NCI-H2029 treated with DMSO at 0.1 percent for 48 hours (cell line): ENCODE measurements at places on chromosomes 5 and 9.

- DNase-seq, result no peak
Observed at GRCh38 chr9:81047280-81047679, 642.1 kb downstream of the TLE1 start.

- DNase-seq, result no peak
Observed at GRCh38 chr5:87185838-87186237, 81.8 kb upstream of the RASA1 start.

DNA sequence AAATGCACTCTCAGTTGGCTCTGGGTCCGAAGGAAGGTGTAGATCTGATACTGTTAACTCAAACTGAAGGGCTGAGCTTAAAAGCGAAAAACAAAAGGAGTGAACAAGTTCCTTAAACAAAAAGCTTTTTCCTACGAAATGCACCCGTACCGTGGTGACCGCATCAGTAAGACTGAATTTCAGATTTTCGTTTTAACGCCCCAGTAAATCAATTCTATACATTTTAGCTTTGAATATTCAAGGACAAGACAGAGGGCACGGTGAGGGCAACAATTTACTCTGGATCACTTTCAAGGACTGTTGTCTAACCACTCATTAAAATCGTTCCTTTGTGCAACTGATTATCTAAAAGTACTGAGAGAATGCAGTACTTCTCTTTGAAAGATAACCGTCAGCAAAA is 1.9 kb downstream of the HOMER1 start:
- DNase-seq, result no peak

- no peak for DNase-seq
Observed at GRCh38 chr5:11596185-11596584, 308.1 kb downstream of the CTNND2 start.

- DNase-seq, result no peak
Observed at GRCh38 chr9:109313351-109313750, 7.5 kb downstream of the EPB41L4B start.

- no peak for DNase-seq
Observed at GRCh38 chr9:123036893-123037545, 3.6 kb downstream of the GPR21 start.

DNA sequence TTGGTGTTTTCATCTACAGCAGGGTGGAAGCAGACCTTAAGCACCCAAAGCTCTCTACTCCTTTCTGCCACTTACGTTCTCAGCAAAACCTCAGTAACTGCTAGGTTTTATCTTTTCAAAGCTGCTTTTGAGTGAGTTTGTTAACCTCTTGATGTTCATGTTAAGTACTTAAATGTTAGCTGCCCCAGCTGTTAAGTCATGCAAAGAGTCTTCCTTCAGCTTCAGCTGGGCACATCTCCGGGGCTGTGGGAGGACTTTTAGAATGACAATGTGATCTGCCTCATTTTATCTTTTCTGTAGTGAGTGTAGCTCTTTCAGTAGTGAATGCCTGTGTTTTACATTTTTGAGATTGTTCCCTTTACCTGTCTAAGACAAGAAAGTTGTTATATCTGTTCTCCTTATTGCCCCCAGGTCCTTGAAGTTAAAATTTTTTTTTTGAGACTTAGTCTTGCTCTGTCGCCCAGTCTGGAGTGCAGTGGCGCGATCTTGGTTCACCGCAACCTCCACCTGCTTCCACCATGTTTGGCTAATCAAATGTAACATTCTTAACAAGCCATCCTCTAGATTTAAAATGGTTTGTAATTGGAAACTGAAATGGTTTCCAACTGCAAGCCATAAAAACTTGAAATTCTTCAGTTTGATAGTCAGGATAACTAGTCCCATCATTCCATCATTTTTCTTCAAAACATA is 19.6 kb downstream of the KDM4C start:
- no peak for DNase-seq

DNA sequence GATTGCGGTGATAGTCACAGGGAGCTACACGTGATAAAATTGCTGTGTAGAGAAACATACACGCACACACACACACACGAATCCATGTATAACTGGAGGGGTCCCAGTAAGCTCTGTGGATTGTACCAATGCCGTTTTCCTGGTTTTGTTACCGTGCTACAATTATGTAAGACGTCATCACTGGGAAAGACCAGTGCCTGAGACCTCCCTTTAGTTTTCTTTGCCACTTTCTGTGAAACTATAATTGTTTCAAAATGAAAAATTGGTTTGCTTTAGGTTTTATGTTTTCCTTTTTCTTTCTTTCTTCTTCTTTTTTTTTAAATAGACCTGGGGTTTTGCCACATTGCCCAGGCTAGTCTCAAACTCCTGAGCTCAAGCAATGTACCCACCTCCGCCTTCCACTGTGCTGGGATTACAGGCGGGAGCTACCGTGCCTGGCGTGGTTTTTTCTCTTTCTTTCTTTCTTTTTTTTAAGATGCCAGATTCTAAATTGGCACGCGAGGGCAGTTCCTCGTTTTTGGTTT is 21.3 kb downstream of the OR2V2 start:
- DNase-seq, result no peak

DNA sequence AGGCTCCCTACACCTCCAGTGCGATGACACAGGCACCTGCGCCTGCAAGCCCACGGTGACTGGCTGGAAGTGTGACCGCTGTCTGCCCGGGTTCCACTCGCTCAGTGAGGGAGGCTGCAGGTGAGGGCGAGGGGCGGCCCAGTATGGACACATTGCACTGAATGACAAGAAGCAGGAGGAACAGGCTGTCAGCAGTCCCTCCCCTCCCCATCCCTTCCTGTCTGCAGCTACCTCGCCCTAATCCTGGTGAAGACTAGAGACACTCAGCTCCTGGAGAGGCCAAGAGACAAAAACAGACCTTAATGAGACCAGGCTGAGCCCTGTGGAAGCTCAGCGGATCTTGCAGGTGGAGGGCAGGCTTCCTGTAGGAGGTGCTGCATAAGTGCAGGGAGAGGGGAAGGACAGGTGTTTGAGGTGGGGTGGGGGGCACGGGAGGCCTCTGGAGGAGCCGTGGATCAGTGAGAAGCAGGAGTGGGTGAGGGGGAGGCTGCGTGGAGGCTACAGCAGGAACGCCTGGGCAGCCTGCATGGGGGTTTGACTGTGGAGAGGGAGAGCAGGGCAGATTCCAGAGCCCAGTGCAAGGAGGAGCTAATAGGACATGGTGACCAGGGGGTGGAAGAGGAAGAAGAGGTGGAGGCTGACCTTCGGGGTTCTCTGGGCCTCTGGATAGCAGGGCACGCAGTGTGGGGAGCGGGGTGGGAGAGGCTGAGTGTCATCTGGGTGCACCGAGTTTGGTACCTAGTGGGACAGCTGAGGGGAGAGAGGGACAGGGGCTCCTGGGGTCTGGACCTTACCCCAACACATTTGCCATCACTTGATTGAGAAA is 30.4 kb downstream of the LAMC3 start:
- no peak for DNase-seq

GRCh38 chr5:98933445-98934072 is 4.8 kb upstream of the CHD1 start:
- DNase-seq, result no peak

DNA sequence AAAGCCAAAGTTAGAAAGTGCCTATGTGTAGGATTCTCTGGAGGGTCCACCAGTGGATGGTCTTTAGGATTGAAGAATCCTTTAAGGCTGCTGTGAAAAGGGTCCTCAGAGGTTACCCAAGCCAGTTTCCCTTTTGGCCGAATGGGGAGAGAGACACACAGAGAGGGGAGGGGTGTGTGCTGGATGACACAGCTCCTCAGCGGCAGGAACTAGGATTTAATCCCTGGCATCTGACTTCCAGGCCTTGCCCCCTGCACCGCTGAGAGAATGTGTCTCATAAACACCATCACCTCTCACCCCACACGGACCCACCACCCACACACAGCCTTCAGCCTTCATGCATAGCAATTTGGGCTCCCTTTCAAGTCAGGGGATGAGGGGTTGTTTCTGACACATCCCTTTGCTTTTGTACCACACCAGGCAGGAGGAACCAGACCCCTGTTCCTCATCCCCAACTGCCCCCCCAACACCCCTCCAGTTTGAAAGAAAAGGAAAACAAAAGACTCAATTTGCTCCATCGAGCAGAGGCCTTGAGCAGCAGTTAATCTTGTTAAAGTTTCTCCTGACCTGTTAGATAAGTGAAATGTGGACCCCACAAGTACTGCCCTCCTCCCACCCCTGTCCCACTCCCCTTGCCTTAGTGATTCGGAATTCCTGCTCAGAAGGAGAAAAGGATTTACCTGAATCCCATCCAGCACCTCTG is 4.0 kb downstream of the PAPPA start:
- no peak for DNase-seq

DNA sequence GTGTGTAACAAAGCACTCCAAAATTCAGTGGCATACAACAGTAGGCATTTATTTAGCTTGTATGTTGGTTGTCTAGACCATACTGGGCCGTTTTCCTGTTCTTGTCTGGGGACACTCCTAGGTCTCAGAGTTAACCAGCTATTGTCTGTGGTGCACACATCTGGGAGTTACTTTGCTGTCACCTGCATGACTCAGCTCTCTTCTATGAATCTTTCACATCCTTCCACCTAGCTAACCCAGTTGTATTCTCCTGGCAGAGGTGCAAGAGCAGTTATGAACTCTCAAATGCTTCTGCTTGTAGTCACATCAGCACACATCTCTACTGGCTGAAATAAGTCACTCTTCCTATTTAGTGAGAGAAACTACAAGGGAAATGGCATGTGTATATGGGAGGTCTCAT is 138.1 kb downstream of the BAAT start:
- DNase-seq, result no peak

GRCh38 chr9:130581766-130582165 is 2.4 kb downstream of the FUBP3 start:
- no peak for DNase-seq

DNA sequence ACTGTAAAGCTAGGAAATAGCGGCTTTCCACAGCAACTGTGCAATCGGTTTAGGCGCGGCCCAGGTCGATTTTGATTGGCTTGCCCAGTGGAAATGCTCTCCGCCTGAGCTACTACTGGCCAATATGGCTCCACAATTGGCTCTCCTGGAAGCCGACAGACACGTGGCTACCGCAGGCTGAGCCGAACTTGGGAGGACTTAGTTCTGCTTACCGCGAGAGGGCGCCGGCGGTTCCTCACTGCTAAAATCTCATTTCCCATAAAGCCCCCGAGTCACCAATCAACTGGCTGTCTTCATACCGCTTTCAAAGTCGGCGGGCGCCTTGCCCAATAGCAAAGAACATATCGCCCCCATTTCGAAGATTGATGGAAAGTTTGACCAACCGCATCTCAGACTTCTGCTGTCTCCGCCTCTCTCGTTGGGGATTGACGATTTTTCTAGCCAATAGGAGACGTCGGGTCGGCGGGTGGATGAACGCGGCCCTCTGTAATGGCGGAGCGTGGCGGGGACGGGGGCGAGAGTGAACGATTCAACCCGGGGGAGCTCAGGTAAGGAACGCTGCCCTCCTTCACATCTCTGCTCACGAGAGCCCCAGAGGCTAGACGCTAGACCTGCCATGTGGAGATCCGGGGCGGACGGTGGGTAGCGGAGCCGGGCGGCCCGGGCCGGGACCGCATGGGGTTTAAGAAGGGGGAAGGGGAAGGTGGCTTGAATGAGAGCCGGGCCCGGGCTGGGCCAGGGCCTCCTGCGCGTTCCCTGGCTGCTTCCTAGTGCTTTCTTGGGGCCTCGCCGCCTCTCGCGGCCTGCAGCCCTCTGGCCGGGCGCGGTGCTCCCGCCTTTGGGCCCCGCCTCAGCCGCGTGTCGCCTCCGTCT is at the start of gene TCERG1:
Gene TCERG1 (plus strand): TSS at position 473 of the 873 bp plus-strand sequence. CDS start 17 bp downstream, at position 490.
- DNase-seq, result peak; percentile 98

DNA sequence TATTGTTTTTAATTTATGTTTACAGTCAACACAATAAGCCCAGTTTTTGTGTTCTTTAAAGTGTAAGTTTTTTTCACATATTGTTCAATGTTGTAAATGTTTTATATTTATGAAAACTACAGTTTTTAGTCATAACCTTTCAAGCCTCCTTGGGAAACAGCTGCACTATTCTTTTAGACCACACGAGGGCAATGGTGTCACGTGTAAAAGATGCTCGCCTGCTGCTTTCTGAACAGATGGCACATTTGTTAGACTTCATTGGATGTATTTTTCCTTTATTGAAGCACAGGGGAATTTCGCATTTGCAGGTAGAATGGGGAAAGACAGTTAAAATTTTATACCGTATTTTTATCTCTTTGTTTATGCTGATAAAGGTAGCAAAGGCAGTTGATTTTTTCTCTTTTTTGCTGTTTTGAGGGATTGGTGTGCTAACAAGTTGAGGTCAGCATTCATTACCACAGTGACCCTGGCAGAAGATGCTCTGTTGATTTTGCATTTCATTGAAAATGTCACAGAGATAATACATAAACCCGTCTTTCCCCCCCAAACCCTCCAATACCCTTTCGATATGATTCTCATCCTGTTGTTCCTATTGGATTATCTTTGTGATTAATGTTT is 59.0 kb downstream of the MAT2B start:
- no peak for DNase-seq

DNA sequence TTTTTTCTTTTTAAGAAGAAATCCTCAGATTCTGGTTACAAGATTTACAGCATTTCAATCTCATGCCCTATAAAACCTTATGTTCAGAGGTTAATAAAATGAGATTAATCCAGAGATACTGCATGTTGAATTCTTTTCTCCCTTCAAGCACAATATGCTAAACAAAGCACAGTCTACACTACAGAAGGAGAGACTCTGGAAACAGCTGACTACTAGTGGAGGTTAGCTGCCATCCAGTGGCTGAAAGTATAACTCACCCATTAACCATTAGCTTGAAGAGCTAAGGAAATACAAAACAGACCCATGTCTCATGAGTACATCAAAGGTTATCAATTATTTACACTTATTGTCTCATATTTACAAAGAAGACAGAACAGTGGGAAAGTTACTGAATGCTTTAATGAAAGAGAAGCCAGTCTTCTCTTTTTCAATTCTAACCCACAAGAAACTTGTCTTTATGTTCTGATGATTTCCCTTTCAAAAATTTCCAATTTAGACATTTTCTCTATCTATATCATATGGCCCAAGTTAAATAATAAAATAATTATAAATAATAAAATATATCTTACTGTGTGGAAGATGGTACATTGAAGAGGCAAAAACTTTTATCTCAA is 12.7 kb upstream of the DNAH5 start:
- DNase-seq, result peak; percentile 58

DNA sequence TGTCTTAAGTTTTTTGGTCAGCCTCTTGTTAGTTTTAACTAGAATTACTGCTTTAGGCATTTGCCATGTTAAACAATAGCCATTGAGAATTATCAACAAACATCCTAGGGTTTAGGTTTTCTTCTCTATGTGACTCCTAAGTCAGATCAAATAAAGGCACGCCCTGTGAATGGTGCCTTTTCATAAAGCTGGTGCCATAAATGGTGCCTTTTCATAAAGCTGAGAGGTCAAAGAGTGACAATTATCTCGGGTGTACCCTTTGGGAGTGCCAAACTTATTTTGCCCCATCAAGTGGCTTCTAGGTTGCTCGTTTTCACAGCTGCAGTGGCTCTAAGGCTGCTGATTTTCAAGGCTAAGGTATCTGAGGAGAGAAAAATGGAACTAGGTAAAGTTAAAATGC is 391.6 kb downstream of the DMRTA1 start:
- no peak for DNase-seq
